ENCODE measurements at places on chromosomes 11 and 22.

DNA sequence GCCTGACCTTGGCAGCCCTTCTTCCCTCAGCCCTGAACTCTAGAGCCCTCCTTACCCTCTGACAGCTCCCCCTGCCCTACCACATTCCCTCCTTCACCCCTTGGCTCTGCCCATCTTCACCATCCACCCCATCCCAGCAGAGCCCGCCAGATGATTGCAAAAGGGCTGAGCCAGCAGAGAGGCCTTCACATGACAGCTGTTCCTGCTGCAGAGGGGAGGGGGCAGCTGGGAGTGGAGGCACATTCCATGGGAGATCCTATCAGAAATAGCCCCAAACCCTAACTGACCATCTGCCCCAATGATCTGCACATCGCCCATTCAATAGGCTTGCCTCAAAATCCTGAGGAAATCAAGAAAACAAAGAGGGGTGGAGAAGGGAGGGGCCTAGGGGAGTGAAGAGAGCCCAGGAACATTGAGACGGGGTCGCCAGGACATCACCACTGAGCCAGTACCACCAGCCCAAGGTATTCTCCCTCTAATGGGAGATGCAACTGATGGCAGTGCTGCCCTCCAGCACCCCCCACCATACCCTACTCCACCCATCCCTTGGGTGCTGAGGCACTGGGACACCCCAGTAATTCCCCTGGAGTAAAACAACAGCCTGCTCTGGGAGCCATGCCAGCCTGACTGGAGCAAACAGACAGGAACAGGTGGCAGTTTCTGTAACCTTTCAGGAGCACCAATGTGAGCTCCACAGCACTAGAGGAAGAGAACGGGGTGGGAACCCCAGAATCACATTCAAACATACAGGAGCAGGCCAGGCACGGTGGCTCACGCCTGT lies 8.0 kb upstream of the AHNAK start:
- DNase-seq = no peak

GRCh38 chr11:57568330-57568766 lies 876 bp upstream of the UBE2L6 start:
- DNase-seq = peak; percentile 87

DNA sequence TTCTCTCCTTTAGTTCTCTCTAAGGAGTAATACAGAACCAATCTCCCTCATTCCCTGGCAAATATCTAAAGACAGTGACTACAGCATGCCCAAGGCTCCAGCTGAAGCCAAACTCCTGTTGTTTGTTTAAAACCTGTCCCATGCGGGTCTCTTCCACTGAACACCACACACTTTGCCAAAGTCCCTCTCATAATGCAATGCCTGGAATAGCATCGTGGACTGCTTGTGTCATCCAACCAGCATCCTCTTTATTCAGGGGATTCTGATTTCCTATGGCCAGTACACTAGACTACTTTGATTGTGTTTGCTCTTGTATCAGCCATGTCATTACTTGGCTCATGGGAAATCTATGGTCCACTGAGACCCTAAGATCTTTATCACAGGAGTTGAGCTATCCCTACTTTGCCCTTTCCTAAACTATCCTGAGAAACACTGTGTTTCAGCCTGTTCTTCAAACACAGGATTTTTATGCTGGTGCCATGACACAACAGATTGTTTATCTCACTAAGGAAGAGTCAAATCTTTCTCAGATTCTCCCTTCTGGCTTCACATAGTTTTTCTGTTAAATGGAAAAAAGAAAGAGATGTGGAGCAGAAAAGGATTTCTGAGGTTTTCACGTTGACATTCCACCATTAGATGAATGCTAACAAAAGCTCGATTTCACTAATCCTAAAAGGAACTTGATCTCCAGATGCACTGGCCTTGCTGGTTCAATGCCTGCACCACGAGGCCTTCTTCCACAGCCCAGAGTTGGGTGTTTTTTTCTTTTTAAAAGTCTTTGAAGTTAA lies 15.9 kb upstream of the IRAG1 start:
- DNase-seq = no peak

DNA sequence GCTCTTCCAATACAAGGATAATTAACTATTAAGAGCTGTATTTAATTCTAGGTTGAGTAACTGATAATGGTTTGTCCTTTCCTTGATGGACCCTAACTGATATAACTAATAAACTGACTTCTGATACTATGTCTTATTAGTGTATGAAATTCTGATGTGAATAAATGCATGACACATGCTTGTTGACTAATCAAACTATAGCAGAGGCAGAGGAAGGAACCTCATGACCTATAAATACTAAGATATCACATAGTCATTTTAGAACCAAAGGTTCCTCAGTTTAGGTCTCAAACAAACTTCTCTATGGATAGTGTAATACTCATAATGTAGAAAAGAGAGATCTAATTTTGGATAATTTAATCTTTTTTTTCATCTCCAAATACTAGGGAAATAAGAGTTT lies 4.8 kb upstream of the HBD start:
- DNase-seq = no peak

- no peak for DNase-seq
These were observed 189.6 kb downstream of the DSCAML1 start for GRCh38 chr11:117607449-117607848.

GRCh38 chr11:102516179-102516578 lies 14.4 kb downstream of the MMP7 start:
- DNase-seq = no peak

Measured in stimulated activated CD4-positive, alpha-beta T cell treated with anti-CD3 and anti-CD28 coated beads, Interleukin-1b, Interleukin-23, amount 100 ng/mL, for 4 hours (primary cell).